ENCODE measurements at places on chromosomes 12 and 14.

- DNase-seq: no peak
Measured at GRCh38 chr12:114003286-114003685, 37.2 kb upstream of the RBM19 start.

- DNase-seq: peak; percentile 63
Measured at GRCh38 chr12:104551-105081, 38.0 kb downstream of the IQSEC3 start.

DNA sequence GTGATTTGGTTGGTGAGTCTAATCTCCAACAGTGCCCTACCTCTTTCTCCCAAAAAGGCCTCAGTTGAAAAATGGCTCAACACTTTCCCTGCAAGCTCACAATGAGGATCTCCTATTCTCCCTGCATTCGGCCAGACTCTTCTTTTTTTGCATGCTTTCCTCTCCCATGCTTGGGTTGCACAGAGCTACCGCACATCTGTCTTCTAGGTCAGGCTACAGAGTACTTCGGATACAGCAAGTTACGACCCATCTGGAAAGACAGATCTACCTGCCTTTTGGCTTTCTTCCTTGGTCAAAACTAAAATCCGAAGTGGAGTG lies 305 bp upstream of the SLC16A7 start:
- no peak for DNase-seq

DNA sequence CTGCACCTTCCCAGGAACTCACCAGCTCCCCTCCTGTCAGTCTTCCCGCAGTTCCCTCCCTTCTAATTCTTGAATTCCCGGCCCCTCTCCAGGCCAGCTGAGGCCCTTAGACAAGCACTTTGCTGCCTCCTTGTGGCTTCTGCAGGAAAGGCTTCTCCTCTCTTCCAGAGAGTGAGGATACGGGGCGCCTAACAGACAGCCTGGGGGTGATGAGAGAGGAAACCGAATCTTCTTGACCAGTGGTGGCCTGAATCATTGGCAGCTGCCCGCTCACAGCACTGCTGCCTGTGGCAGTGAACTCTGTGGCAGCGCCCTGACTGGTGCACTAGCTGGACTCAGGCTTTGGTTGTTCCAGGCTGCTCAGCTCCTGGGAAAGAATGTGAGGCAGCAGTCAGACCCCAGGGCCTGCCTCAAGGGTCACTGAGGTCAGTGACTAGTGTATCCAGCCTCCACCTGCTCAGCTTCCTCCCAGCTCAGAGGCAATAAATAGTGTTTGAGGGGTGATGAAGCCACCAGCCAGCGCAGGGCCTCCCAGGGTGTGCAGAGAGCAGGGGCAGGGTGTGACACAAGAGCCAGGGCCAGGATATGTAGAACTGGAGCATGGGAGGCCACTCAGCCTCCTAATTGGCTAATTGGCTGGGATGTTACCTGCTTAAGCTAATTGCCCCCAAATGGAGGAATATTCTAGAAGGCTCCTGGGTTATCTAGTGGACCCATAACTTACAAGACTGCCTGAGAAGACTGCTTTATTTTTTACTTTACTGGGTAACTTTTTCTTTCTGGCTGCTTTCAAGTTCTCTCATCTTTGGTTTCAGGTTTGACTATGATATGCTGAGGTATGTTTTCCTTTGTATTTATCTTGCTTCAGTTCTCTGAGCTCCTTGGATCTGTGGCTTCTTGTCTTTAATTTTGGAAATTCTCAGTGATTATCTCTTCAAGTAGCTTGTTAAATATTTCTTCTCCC lies 12.9 kb upstream of the MCRS1 start:
- DNase-seq: peak; percentile 87

- DNase-seq: no peak
Measured at GRCh38 chr14:31122098-31122611, 85.4 kb downstream of the HECTD1 start.

- peak; percentile 15 for DNase-seq
Measured at GRCh38 chr14:58770491-58770982, 132.8 kb downstream of the DACT1 start.

- no peak for DNase-seq
Measured at GRCh38 chr12:95591731-95592130, 40.5 kb upstream of the USP44 start.

DNA sequence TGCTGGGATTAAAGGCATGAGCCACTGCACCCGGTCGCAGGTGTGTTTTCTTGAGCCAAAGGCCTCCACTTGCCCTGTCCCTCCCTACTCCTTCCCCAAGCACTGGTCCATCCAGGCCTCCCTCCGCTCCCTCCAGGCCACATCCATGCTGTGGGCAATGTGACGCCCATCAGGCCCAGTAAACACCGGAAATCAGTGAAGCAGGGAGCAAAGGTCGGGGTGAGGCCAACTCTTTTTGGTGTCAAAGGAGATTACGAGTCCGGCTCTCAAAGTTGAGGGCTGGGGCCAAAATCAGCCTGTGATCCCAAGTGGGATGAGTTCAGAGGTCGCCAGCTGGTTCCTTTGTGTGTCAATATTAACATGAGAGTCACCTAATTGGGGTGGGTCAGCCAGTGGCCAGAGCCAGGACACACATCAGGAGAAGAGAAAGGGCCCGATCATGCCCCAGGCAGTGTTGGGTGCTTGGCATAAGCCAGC lies 195.7 kb downstream of the RBM19 start:
- no peak for DNase-seq

DNA sequence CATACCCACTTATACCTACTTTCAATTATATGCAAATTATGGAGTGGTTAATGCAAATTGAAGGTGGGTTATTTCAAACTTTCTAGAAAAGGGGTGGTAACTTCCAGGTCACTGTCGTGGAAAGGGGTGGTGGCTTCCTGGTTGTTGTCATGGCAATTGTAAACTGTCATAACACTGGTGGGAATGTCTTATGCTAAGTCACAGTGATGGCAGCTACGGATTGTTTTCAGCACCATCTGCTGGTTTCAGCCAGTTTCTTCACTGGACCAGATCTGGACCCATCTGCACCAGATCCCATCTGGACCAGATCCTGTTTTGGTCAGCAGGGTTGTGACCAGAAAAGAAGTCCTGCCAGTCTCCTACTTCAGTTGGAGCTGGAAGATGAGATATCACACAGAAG lies 1469.3 kb downstream of the AACS start:
- DNase-seq: no peak

DNA sequence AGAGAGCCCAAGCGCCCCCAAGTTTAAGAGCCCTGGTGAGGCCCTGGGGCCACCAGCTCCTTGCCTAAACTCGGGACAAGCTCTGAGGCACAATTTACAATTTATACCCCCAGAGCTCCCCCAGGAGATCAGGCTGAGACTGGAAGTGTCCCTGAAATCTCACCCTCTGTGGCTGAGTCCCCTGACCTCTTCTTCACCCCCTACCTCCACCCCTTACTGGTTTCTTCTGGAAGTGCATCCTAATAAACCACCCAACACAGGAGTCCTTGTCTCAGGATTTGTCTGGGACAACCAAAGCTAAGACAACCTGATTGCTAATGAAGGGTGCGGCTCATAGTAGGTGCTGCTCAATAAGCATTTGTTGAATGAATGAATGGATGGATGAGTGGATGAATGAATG lies 206.4 kb downstream of the BCL11B start:
- DNase-seq: no peak

- DNase-seq: no peak
Measured at GRCh38 chr14:45906257-45906656, 653.3 kb upstream of the MIS18BP1 start.

- DNase-seq: no peak
Measured at GRCh38 chr12:42426746-42427145, 100.8 kb downstream of the PPHLN1 start.

Data from SK-N-DZ (cell line).